MG63 (cell line): ENCODE measurements at places on chromosomes 5 and 9. TPM values are rescaled to one million over a fixed set of nuclear protein-coding genes. Genes with fewer than 3 reads are reported as not detected.

The SLC46A2 gene
- not detected in 2 replicates for total RNA-seq

The MLANA gene
- total RNA-seq: not detected in 2 replicates

GRCh38 chr9:92589923-92590322 is 54.1 kb upstream of the ECM2 start:
- DNase-seq: no peak

GRCh38 chr5:132708645-132709044 is 28.7 kb downstream of the KIF3A start:
- no peak for DNase-seq

- no peak for DNase-seq
Observed at GRCh38 chr5:159881967-159882366, 34.3 kb upstream of the ADRA1B start.

GRCh38 chr5:159773062-159773924 is 143.0 kb upstream of the ADRA1B start:
- DNase-seq: peak; percentile 90

- no peak for DNase-seq
Observed at GRCh38 chr9:137785704-137786161, 91.8 kb upstream of the CACNA1B start.

GRCh38 chr5:95721582-95722295 is 9.4 kb upstream of the RHOBTB3 start:
- DNase-seq: no peak

DNA sequence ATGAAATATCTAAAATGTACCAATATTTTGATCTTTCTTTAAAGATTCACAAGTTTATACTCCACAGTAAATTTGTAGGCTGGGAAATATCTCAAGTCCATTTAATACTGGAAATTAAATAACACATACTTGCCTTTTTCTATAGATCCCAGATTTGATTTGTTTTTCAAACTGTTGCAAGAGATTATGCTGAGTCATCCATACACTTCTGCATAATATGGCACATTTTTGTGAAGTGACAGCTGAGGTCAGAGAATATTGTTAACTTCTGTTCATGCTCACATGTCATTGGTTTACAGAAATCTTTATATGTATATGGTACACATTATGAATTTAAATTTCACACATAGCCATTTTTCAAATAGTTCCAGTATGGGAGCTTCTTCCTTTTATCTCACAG is 1066.3 kb upstream of the NUDT12 start:
- DNase-seq: no peak

DNA sequence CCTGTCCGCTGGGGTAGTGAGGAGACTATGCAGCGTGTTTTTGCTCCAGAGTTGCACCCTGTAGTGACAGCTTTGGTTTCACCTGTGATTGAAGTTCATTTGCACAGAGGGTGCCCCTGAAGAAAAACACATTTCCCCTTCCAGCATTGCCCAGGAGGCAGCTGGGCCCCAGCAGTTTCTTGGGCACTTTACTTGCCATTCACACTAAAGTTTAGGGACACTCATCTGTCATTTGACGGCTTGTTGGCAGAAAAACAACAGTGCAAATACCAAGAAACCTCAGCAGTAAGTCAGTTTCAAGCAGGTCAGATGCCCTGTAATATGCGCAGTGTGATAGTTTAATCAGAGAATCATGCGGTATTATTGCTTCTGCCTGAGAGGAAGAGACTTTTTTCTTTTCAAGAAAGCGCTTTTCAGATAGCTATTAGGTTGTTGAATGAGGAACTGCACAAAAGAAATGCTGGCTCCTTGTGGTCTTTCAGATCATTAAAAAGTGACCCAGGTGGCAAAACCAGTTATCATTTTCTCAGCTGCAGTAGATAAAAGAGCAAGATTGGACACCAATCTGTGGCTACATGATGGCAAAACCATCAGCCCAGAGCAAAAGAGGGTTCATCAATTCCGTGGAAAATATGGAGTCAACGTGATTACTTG is 136.2 kb upstream of the PUM3 start:
- no peak for DNase-seq

- no peak for DNase-seq
Observed at GRCh38 chr9:93525476-93525875, 50.9 kb upstream of the PHF2 start.

The ZNF354C gene
- total RNA-seq: 1.7 and 2.6 TPM in 2 replicates

DNA sequence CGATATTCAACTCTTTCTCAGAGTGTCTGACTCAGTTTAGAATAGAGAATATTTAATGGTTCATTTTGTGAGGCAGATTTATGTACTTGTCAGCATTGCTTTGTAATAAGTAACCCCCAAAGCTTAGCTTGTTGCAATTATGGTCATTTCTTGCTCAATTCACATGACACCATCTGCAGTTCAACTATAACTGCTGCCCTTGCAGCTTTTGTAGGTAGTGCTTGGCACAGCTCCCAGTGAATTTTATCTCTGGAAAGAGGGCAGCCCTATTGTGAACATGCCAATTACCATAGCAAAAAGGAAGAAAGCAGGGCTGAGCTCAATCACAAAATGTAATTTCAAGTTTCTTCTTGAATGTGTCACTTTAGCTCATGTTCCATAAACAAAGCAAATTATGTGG is 1587.7 kb upstream of the ACO1 start:
- DNase-seq: no peak

DNA sequence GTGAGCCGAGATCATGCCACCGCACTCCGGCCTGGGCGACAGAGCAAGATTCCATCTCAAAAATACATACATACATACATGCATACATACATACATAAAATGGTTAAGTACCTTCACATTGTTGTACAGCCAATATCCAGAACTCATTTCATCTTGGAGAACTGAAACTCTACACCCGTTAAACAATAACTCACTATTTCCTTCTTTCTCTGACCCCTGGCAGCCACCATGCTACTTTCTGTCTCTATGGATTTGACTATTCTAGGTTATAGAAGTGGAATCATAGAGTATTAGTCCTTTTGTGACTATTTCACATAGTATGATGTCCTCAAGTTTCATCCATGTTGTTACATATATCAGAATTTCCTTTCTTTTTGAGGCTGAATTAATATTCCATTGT is 9.6 kb upstream of the KIF27 start:
- no peak for DNase-seq

The CTXN3 gene
- total RNA-seq: not detected in 2 replicates

DNA sequence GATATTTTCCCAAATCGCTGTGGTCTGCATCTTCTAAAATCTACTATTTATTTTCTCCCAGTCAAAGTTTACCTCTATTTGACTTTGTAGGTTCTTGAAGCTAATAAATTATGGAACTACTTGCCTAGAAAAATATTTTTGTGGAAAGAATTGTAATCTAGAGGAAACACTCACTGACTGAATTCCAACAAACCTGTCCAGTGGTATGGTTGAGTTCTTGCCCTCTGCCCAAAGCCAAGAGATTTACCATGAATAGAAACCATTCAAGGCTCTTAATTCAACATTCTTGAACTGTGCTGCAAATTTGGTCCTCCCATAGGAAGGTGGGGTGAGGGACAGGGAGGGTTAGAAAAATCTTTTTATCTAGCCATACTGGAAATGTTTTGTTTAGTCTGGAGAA is 233.9 kb upstream of the MAP3K1 start:
- DNase-seq: no peak

DNA sequence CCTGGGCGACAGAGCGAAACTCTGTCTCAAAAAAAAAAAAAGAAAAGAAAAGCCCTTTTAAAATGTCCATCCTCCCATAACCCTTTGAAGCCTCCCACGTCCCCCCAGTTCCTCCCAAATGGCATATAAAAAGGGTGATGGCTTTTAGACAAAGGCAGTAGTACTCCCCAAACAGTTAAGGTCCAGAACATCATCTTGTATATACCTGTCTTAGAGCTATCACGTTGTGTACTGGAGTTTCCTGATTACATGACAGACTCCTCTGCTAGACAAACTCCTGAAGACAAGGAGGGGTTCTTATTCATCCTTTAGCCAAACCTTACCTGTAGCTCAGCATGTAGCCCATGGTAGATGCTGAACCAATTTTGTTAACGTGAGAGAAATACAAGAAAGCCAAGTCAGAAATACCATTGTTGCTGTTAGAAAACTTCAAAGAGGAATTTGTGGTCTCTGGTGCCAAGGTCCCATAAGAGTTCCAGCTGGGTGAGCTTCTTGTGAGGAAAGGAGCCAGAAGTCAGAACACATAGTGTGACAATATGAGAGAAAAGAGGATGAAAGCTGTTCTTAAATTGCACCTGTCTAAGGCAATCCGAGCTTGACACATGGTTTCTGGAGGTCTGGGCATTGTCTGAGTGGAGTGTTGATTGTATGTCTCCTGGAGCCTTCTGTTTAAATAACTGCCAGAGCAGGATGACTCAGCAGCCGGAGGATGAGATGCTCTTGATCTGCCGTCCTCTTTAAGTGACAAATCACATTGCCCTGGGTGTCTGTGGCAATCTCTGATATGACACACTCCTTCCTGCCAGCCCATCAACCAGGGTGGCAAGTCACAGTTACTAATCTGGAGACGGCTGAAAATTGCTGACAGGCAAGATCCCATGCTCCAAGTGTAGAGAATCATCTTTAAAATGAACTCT is 69.1 kb downstream of the ARRDC3 start:
- peak; percentile 92 for DNase-seq

DNA sequence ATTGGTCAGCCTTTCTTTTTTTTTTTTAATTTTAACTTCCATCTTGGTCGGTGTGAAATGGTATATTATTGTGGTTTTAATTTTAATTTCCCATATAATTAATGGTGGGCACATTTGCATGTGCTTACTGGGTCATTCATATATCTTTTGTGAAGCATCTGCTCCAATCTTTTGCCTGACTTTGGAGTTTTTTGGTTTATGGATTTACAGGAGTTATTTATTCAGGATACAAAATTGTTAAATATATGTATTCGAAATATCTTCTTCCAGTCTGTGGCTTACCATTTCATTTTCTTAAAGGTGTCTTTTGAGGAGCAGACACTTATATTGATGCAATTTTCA is 682 bp upstream of the RIGI start:
- DNase-seq: no peak

The AUH gene
- 6.7 and 16.4 TPM in 2 replicates for total RNA-seq

GRCh38 chr5:135335031-135335828 is 63.8 kb downstream of the MACROH2A1 start:
- DNase-seq: peak; percentile 43

- no peak for DNase-seq
Observed at GRCh38 chr5:82341325-82341724, 63.2 kb upstream of the RPS23 start.

The SH3RF2 gene
- 0.26 and 1.2 TPM in 2 replicates for total RNA-seq

DNA sequence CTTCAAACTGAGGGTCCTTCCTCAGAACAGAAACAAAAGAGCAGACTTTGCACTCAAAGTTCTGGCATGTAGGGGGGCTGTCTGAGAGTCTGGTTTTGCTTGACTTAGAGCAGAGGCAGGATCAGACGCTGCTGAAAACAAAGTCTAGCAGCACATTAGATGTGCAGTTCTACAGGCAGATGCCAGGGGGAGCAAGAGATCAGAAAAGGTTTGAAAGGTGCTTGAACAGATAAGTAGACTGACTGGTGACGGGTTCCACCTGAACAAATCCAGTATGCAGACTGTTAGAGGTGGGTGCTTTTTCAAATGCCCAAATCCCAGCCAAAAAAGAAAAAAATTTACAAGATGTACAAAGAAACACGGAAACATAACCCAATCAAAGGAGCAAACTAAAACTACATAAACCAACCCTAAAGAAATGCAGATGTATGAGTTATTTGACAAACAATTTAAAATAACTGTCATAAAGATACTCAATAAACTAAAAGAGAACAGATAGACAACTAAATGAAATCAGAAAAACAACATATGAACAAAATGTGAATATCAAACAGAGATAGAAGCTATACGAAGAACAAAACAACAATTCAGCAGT is 194.7 kb upstream of the FREM1 start:
- peak; percentile 65 for DNase-seq

DNA sequence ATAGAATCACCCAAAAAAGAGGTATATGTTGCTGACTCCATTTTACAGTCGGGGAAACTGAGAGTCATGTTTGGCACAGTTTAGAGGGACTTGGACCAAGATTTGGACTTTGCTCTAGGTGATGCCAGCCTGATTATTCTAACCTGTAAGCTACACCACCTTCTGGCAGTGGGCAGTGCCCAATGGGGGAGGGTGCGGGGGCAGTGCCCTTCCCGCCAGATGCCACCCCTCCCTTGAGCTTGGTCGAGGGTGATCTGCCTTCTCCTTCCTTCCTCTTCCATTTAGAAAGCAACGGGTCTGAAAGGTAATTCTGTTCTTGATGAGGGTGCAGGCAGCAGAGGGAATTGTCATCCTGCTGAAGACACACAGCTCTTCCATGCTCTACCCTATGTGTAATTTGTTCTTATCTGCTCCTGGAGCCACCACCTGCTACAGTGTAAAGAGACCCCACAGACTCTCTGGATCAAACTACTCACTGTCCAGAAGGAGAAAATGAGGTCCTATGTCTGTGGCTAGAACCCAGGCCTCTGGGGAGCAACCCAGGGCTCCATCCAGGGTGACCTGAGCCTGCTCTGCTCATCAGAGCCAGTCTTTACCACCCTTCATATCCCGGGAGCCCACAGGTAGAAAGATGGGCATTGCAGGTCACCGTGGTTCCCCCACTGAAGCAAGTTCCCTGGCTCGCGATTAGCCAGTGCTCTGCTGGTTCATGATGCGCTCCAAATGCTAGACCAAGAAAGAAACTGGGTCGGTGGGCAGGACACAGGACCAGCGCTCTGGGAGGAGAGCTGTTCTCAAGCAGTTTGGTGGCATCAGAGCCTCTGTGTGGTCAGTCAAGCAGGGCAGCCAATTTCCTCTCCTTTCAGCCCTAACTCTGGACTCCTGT is 156.2 kb downstream of the RGS3 start:
- no peak for DNase-seq

The PHYHD1 gene
- total RNA-seq: not detected in 2 replicates

DNA sequence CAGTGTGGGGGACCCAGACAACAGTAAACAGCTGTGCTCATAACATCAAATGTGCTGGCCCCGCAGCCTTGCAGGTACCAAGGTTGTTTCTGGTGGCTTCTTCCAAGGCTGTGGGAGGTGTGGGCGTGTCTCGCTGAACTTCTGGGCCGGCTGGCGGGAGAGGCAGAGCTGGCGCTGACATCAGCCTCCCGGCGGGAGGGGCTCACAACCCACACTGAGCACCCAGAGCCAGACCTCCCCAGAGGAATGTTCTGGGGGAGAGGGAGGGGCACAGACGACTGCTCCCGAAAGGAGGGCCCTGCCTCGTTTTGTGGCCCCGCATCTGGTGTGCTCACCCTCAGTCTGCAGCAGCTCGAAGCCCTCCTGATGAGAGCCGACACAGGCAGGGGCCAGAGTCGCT is 6.9 kb upstream of the SLC12A7 start:
- DNase-seq: no peak

The CD274 gene
- 0.05 and 0.13 TPM in 2 replicates for total RNA-seq
